Natural killer cell treated with Interleukin-12 subunit alpha and Interleukin-12 subunit beta and Interleukin-15 and Interleukin-18, amount 100 ng/mL, for 72 hours (primary cell): ENCODE measurements at places on chromosomes 3 and 15.

GRCh38 chr3:112149136-112149535 lies 16.1 kb upstream of the GCSAM start:
- no peak for DNase-seq

- DNase-seq = no peak
Measured at GRCh38 chr3:37466660-37467359, 292.4 kb upstream of the LRRFIP2 start.

DNA sequence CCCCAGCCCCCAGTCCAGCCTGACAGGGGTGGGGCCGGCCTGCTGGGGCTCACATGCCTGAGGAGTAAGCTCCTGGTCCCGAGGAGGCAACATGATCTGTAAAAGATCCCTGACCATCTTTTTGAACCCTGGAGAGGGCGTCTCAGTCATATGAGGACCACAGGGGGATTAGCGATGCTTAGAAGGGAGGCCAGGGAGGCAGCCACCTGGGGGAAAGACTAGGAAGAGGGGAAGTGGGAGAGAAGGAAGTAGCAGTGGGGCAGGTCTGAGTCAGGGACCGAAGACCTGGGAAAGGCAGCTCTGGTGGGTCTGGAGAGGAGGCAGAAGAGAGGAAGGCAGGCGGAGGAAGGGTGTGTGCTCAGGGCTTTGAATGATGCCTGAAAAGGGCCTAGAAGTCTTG lies 18.9 kb downstream of the PIF1 start:
- no peak for DNase-seq

GRCh38 chr15:67715170-67715569 lies 110.1 kb upstream of the SKOR1 start:
- no peak for DNase-seq

GRCh38 chr15:90814191-90814821 lies 54.1 kb upstream of the FURIN start:
- no peak for DNase-seq

- DNase-seq = no peak
Measured at GRCh38 chr3:181713280-181713647, 1.5 kb downstream of the SOX2 start.

GRCh38 chr3:57059411-57059810 lies 1.1 kb upstream of the SPATA12 start:
- DNase-seq = no peak
